NCI-H146 (cell line): ENCODE measurements at places on chromosomes 3 and 15.

DNA sequence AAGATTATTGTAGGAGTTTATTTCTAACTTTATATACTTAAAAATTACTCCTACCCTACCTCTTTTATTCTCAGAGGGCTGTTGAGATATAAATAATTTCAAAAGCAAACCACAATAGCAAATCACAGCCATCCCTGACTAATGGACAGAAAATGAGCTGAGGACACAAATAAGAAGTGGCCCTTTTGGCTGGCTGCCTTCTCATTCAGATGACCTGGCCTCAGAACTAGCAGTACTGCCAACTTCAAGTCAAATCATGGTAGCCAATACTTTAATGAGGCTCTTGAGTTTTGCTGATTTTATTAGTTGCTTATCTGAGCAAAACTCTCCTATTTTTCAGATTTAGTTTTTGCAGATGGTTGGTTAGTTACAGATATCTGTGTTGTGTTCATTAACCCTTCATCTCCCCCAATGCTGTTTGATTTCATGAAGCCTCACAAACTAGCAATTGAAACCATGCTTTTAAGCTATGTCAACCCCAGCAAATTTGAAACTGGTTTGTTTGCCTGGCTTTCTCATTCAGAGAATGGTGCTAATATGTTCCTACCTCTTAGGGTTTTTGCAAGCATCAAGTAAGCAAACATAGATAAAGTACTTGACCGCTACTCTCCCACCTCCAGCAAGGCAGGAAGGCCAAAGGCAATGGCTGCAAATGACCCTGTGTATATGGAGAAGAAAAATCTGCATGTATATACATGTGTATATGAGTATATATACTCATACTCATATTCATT, 73.4 kb upstream of the HACD2 start:
- DNase-seq, result no peak

DNA sequence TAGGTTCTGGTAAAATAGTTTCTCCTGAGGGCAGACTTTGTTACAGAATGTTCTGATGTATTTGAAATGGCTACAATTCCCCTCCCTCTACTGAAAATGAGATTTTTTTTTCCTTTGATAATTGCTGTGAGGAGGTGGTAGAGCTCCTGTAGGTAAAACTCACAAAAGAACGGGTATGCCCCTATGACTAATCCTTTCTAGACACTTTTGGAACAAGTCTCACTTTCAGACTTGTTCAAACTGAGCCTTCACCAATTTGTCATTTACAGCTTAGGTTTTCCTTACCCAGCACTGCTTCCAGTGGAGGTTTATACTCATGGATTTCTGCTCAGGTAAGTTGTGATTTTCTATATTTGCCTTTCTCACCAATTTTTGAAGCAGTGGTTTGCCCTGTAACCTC, 115.6 kb downstream of the NLGN1 start:
- DNase-seq, result no peak

DNA sequence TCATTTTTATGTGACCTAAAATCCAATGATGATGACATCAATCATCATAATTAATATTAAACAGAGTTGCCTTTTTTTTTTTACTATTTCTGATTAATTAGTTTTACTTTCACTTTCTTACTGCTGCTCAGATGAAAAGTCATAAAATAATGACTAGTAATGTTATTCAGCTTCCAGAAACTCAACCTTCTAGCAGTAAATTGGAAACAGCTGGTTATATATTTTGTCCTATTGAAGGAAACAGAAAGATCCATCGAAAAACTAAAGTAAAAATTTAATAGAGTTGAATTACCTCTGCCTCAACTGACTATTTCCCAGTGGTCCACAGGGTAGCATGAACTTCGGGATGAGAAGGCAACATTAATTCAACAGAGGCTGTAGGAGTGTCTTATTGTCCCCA, 107.1 kb upstream of the PTX3 start:
- DNase-seq, result no peak

DNA sequence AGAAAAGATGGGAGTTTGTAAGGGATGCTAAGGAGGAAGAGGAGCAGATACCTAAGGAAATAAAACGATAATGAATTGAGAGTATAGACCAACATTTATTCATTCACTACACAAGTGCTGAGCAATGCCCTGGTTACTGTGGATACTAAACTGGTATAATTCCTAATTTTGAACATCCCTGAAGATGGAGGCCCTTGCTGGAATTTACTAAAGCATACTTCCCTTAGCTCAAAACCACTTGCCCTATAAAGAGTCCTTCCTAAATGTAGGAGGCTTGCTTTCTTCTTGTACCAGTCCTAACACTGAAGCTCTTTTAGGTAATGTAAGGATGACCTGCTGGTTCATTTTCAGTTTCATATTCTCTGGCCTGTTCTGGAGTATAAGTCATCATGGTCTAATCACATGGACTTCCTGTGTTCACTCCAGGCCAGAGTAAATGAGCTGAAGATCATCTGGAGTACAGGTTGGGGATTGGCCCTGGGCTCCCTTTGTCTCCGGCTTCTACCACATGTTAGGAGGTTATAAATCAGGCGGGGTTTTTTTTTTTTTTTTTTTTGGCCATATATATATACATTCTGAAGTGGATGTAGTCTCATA, 40.1 kb upstream of the MTMR10 start:
- no peak for DNase-seq

DNA sequence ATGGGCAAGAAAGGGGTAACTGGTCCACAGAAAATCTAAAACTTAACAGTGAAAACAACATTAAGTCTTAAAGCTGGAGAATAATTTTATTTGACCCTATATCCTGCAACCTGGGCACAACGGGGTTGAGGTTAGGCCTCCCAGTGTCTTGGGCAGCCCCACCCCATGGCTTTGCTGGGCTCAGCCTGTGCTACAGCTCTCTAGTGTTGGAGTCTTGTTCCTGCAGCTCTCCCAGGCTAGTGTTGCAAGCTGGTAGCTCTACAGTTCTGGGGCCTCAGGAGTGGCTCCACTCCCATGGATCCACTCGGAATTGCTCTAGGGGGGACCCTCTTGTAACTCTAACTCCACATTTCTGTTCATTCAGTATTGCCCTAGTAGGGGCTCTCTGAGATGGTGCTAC, 24.9 kb upstream of the GNB4 start:
- no peak for DNase-seq

GRCh38 chr3:197354568-197355001, 56.2 kb upstream of the DLG1 start:
- no peak for DNase-seq

DNA sequence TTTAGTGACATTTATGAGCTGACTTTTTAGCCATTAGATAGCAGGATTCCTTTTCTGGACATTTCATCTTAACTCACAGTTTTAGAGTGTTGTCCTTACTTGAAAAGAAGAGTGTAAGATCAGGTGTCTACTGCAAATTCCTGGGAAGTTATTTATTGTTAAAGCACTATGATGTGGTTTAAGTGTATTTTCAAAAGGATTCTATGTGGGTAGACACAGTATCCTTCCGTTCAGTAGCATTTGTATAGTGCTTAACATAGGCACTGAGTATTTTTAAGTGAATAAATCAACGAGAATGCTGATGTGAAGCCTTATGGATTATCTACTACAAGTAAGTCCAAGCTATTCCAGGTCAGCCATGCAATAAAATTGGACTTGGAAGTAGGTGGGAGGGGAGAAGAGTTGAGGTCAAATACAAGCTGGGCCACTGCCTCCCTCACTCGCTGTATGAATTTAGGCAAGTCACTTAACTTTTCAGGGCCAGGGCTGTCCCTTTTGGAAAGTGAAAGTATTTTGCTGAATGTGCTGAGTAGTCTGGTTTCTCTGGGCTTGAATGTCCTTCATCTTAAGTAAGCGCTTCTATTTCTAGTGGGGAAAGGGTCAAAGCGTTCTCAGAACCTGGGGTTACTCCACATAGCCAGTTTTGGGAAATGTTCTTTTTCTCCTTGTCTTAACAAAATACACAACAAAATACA, 48.6 kb downstream of the GAP43 start:
- DNase-seq, result no peak

DNA sequence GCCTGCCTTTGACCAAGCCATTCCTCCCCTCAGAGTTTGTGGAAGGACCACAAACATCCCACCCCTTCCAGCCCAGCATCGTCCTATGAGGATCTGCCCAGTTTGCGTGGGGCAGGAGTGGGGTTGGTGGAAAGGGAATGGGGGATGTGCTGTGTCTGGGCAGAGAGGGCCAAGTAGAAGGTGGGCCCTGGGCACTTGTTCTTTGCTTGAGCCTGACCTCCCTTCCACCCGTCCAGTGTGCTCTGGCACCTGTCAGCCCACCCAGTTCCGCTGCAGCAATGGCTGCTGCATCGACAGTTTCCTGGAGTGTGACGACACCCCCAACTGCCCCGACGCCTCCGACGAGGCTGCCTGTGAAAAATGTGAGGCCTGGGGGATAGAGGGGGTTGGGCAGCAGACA, 10.3 kb downstream of the SPINT1 start:
- DNase-seq, result no peak

DNA sequence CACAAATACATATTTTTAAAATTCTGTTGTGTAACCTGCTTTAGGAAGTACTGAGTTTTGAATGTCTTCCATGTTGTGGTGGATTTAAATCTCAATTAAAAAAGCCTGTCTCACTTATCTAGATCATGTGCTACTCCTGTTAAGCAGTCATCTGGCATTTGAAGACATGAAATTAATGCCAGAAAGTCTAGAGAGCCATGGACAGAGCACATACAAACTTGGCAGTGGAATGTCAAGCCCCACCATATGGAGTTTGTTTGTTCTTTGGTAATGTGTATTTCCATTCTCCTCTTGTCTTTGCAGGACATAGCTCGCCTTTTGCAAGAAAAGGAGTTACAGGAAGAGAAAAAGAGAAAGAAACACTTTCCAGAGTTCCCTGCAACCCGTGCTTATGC, 39.3 kb upstream of the UTS2B start:
- no peak for DNase-seq

DNA sequence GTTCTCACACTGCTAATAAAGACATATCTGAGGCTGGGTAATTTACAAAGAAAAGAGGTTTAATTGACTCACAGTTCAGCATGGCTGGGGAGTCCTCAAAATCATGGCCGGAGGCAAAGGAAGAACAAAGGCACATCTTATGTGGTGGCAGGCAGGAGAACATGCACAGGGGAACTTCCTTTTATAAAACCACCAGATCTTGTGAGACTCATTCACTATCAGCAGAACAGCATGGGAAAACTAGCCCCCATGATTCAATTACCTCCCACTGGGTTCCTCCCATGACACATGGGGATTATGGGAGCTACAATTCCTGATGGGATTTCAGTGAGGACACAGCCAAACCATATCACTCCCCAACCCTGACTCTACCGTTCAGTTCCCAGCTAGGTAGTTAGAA, 59.7 kb upstream of the MINAR1 start:
- no peak for DNase-seq

DNA sequence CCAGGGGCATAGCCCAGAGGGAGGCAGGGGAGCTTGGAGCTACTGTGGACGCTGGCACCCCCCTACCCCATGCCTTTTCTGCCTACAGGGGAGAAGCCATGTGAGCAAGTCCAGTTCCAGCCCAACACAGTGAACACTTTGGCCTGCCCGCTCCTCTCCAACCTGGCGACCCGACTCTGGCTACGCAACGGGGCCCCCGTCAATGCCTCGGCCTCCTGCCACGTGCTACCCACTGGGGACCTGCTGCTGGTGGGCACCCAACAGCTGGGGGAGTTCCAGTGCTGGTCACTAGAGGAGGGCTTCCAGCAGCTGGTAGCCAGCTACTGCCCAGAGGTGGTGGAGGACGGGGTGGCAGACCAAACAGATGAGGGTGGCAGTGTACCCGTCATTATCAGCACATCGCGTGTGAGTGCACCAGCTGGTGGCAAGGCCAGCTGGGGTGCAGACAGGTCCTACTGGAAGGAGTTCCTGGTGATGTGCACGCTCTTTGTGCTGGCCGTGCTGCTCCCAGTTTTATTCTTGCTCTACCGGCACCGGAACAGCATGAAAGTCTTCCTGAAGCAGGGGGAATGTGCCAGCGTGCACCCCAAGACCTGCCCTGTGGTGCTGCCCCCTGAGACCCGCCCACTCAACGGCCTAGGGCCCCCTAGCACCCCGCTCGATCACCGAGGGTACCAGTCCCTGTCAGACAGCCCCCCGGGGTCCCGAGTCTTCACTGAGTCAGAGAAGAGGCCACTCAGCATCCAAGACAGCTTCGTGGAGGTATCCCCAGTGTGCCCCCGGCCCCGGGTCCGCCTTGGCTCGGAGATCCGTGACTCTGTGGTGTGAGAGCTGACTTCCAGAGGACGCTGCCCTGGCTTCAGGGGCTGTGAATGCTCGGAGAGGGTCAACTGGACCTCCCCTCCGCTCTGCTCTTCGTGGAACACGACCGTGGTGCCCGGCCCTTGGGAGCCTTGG, 5.6 kb downstream of the CIB1 start:
- no peak for DNase-seq
